ENCODE measurements at places on chromosomes 5 and 9. TPM values are rescaled to one million over a fixed set of nuclear protein-coding genes. Genes with fewer than 3 reads are reported as not detected.

Gene SLC23A1
- not detected for total RNA-seq

DNA sequence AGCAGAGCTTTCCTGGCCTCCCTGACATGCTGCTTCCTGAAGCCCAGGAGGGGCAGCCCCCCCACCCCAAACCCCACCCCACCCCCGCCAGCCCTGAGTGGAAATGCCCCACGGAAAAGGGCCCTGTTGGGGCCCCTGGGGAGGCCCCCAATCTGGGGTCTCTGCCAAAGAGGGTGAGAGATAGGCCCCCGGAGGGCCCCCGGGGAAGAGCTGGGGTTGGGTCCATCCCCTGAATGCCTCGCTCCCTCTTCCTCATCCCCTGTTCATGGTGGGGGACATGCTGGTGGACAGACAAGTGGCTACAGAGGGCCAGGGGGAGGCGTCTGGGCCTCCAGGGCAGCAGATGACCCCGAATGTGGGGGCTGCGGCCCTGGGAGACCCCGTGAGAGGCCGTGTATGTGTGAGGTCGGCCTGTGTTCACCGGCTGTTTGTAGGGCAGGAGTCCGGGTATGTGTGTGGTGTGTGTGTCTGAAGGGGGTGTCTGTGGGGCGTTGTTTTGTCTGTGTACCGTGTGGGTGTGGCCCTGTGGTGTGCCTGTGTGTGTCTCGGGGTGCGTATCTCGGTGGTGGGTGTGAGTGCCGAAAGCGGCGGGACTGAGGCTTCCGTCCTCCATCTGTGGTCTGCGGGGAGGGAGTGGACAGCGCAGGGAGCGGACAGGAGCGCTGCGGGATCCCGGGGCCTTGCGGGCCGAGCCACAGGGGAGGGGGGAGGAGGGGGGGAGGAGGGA is 11.3 kb downstream of the C9orf50 start:
- DNase-seq, result no peak

DNA sequence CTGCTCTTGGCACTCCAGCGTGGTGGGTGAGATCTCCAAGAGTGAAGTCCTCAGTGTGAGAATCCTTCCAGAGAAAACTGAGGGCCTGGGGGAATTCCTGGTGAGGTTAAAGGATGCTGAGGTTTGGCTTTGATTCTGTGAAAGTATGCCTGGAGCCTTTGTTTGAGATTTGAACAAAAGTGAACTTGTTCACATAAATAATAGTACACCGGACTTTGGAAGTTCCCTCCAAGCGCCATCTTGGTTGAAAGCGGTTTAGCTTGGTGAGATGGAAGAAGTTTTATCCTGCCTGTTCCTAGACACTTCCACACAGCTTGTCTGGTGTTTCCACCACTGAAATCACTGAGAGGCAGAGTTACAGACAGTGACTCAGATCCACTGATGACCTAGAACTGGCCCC is 286.4 kb downstream of the NTRK2 start:
- no peak for DNase-seq

GRCh38 chr9:74303945-74304344 is 193.2 kb upstream of the RORB start:
- DNase-seq, result no peak

- peak; percentile 66 for DNase-seq
Measured at GRCh38 chr5:65721050-65721719, 724 bp downstream of the SGTB start.

All from HT1080 (cell line).